Cardiac muscle cell (in vitro differentiated cells and primary cell): ENCODE measurements at places on chromosomes 16 and 17. TPM values are rescaled to one million over a fixed set of nuclear protein-coding genes. Genes with fewer than 3 reads are reported as not detected.

GRCh38 chr17:79742951-79743476 is 12.3 kb downstream of the ENPP7 start:
- no peak for DNase-seq

Gene KCNJ18
- total RNA-seq = not detected in 2 replicates

GRCh38 chr16:66551788-66552285 is 539 bp upstream of the CKLF start:
- DNase-seq = no peak

Gene NAGS
- total RNA-seq = 4.2 and 6.1 TPM in 2 replicates

GRCh38 chr16:10878644-10879501 is 1.9 kb downstream of the CIITA start:
- DNase-seq = no peak

DNA sequence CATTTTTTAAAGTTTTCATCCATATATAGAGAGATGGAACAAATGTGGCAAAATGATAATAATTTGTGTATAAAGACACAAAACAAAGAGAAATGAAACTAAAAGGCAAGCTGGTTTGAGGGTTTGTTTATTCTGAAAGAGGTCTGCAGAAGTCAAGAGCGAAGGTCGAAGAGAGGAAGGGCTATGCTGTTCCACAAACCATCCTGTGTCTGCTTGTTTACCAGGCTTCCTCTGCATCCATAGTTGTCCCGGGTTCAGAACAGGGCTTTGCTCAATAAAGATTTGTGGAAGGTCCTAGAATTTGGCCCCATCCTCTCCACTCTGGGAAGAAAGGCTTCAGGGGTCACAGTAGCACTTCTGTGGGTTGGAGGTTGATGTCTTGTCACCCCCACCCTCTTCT is 2.4 kb upstream of the MARVELD3 start:
- no peak for DNase-seq

DNA sequence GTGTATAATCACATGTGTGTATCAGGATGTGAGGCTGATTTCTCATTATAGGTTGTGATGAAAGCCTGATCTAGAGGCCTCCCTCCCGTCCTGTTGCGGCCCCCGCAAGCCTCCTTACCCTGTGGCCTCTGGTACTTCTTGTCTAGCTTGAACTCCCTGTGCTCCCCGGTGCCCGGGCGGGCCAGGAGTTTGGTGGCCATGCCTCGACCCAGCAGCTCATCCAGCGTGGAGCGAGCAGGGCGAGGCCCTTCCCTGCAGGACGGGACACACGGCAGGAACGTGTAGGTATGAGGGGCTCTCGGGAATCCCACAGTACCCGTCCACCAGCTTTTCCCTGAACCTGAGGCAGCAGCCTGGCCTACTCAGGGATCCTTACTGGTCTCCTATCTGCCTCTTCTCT is 14.9 kb downstream of the FBF1 start:
- no peak for DNase-seq

- peak; percentile 68 for DNase-seq
Measured at GRCh38 chr17:64240741-64241347, 22.2 kb downstream of the TEX2 start.

GRCh38 chr16:17409894-17410293 is 60.9 kb downstream of the XYLT1 start:
- DNase-seq = no peak

Gene ALDH3A1
- 1.0 TPM in 1 of 2 replicates, not detected in the other for total RNA-seq

GRCh38 chr16:81224824-81225223 is 13.7 kb upstream of the BCO1 start:
- DNase-seq = no peak

- no peak for DNase-seq
Measured at GRCh38 chr17:75843577-75844529, at the start of gene UNC13D. Gene UNC13D, minus strand, starts transcription at chr17:75844404. Its CDS starts 67 bp downstream, at chr17:75844337.

- no peak for DNase-seq
Measured at GRCh38 chr16:64870859-64871258, 251.0 kb downstream of the CDH11 start.

- DNase-seq = no peak
Measured at GRCh38 chr16:11238272-11239202, 17.5 kb downstream of the SOCS1 start.

Gene CCL4
- total RNA-seq = not detected in 2 replicates

Gene CLEC19A
- total RNA-seq = not detected in 2 replicates

- DNase-seq = no peak
Measured at GRCh38 chr17:57968456-57968855, 13.2 kb upstream of the CUEDC1 start.

- no peak for DNase-seq
Measured at GRCh38 chr16:85869785-85870558, 29.0 kb upstream of the IRF8 start.

GRCh38 chr16:28496844-28497243 is 2.4 kb downstream of the APOBR start:
- DNase-seq = no peak

GRCh38 chr17:36861531-36861930 is 75.7 kb upstream of the LHX1 start:
- no peak for DNase-seq

Gene CDC27
- total RNA-seq = 54.5 and 85.4 TPM in 2 replicates

DNA sequence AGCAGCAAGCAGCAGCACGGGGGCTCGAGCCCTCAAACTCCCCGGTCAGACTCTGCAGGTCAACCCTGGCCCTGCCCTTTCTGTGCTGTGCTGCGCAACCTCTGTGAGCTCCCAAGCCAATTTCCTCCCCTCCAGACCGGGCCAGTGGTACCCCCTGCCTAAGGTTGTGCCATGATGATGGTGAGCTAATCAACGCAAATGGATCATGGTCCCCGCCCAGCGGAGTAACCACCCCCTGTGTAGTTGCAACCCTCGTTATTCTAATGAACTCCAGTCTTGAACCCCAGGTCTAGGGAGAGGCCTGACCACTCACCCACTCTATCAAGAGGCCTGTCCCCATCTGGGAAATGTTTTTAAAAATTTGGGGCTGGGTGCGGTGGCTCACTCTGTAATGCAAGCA is 201.8 kb upstream of the FOXF1 start:
- no peak for DNase-seq

- no peak for DNase-seq
Measured at GRCh38 chr17:64534187-64534586, 27.4 kb downstream of the CEP95 start.

DNA sequence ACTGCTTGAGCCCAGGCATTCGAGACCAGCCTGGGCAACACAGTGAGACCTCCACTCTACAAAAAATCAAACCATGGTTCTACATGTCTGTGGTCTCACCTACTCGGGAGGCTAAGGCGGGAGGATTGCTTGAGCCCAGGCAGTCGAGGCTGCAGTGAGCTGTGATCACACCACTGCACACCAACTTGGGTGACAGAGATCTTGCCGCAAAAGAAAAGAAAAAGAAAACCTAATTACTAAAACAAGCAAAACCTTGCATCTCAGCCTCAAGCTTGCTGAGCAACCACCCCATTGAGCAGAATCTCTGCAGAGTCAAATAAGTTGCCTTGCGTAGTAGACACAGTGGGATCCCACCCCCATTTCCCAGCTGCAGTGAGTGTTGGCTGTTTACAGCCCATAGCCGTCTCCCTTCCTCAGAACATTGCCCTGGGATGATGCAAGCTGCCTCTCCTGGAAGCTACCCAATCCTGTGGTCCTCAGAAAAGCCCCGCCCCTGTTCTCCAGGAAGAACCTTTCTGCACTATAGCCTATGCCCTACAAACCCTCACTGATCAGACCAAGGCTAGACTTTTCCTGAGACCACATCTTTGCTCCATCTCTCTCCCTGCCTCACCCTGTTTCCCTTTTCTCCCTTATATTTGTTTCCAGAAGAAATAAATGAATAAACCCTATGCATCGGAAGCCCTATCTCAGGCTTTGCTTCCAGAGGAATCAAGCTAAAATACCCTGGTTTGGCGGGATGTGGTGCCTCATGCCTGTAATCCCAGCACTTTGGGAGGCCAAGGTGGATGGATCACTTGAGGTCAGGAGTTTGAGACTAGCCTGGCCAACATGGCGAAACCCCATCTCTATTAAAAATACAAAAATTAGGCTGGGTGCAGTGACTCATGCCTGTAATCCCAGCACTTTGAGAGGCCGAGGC is 16.7 kb upstream of the ERN2 start:
- peak; percentile 89 for DNase-seq

Gene TSPAN10
- total RNA-seq = 5.0 TPM in 2 replicates

DNA sequence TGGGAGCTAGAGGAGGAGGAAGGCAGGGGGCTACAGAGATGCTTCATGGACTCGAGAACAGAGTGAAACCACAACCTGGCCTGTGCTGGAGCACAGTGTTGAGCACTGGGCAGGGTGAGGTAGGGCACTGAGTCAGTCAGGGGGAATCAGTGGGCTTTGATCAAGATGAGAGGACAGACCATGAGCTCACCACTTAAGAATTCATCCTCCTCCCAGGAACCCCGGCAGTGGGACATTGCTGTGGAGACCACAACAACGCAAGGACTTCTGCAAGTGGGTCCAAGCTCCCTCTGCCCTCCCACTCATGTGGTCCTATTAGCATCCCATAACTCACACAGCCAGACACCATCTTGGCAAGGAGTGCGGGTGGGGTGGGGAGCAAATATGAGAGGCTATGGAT is 1.7 kb upstream of the CES5A start:
- DNase-seq = no peak

DNA sequence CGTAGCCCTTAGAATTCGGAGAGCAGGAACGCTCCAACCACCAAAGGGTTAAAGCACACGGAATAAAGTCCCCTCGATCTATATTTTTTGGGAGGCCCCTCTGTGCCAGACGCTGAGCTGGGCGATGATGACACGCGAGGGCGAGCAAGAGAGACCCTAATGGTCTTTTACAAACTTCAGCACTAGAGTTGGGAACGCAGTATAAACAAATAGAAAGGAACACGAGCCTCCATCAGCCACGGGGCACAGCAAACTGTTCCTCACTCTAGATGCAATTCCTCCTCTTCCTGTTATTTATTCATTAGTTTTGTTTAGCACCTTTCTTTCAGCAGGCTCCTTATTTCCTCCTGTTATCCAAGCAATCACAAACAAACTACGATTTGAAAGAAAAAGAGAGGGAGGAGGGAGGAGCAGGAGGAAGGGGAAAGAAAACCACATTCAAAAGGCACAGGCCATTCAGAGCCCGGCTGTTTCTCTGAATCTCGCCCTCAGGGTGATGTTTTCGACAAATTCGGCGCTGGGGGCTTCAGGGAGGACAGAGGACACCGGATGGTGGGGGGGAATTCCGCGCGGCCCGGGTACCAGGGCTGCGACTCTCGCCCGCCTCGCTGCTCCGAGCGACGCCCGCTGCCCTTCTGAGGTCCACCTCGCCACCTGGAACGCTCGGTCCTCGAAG is 1.6 kb downstream of the TOX3 start:
- peak; percentile 33 for DNase-seq

- DNase-seq = peak; percentile 20
Measured at GRCh38 chr16:88628512-88628974, 9.8 kb upstream of the IL17C start.

Gene FKBP10
- 265 and 336 TPM in 2 replicates for total RNA-seq

- peak; percentile 51 for DNase-seq
Measured at GRCh38 chr17:27494192-27495091, 38.2 kb downstream of the KSR1 start.

Gene HSPB9
- 0.06 and 0.67 TPM in 2 replicates for total RNA-seq

Gene NUP85
- total RNA-seq = 23.4 and 32.7 TPM in 2 replicates

- peak; percentile 30 for DNase-seq
Measured at GRCh38 chr17:489758-490329, 137.2 kb upstream of the RPH3AL start.

- no peak for DNase-seq
Measured at GRCh38 chr17:13967416-13967815, 101.9 kb upstream of the COX10 start.

DNA sequence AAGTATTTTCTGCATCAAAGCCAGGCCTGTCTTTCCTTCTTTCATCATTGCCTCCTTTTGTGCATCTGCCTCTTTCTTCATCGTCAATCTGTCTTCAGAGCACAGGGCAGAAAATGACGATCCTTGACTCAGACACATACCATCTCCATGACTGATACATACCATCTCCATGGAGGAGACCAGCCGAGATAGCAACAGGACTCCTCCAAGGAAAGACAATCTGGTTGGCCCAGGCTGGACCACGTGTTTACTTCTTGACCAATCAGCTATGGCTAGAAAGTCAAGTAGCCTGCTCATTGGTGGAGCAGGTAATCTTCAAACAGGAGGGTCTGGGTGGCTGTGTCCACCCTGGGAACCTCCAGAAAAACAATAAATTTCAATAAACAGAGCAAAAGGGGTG is 164.6 kb downstream of the CPPED1 start:
- DNase-seq = no peak

- no peak for DNase-seq
Measured at GRCh38 chr17:17467016-17467415, 9.8 kb upstream of the MED9 start.

- DNase-seq = no peak
Measured at GRCh38 chr16:16045879-16046278, 96.5 kb downstream of the ABCC1 start.

- no peak for DNase-seq
Measured at GRCh38 chr16:31301708-31302400, 42.1 kb downstream of the ITGAM start.

Gene MIEN1
- total RNA-seq = 31.6 and 64.3 TPM in 2 replicates

DNA sequence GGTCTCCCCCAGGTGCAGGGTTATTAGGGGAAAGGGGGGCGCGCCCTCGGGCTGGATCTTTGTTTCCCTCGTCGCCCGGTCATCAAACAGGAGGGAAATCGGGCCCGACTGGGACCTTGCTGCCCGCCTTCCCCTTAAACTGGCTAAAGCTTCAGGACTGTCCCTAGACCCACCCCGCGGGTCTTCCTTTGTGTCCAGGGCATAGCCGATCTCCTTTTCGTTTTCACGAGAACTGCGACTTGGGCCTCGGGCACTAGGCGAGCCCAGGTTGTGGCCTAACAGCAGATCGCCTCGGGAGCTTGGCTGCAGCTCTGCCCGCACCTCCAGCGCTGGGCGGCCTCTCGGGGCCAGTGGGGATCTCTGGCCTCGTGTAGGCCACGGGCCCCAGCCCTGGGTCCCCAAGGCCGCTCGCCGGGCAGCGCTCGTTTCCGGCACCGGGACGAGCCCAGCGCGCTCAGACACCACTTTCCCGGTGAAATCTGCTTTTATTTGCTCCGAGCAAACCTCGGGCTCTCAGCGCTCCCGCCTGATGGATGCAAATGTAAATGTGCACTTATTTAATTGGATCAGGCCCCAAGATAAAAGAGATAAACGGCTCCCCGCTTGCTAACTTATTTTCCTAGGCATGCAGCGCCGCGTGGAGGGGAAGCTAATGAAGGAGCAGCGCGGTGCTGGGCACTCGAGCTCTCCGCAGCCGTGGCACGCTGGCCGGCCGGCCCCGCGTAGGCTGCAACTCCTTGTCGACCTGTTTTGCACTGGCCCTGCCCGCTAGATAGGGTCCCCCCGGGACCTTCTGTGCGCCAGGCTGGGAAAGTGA is 7.8 kb downstream of the IRX5 start:
- no peak for DNase-seq

DNA sequence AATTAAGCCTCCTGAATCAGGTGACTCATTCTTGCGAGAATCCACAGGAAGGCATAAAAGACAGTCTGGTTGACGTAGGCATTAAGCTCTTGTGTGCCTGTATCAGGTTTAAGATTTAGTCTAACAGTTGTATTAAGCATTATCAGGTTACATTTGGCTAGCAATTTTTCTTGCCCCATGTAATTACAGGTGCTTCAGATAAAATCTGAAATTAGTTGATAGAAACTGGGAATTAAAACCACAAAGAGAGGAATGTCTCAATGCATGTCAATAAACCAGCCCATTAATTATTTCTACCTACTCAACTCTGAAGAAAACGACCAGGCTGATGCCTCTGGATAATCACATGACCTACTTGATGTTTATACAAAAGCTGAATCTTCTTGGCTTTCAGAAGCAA is 217.2 kb downstream of the CA10 start:
- no peak for DNase-seq

Gene SOST
- 0.85 and 3.2 TPM in 2 replicates for total RNA-seq

GRCh38 chr16:75732871-75733270 is 6.6 kb upstream of the CPHXL start:
- no peak for DNase-seq

- peak; percentile 81 for DNase-seq
Measured at GRCh38 chr17:66580184-66580955, 254.5 kb upstream of the CACNG5 start.
